ENCODE measurements at places on chromosomes 16 and 17. TPM values are rescaled to one million over a fixed set of nuclear protein-coding genes. Genes with fewer than 3 reads are reported as not detected.

G6PC1 gene
- not detected for total RNA-seq

PTX4 gene
- not detected for total RNA-seq

ACSM2A gene
- not detected for total RNA-seq

CCL14 gene
- total RNA-seq = 8.8 TPM

DNA sequence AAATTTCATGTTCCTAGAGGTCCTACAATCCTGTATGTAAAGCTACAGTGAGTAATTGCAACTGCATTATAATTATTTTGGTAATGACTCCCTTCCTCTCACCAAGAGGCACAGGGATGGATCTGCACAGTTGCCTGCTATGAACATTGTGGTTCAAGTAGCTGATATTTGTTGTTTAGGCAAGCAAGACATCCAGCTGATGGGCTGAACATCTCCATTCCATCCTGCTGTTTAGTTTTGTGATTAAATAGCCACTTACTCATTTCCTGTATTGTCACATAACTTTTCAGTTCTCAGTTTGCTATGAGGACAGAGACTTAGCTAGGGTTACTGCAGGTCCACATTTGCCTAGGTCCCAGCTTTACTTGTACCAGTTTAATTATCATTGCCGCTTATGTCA lies 181.2 kb upstream of the TBX2 start:
- peaks cover 28% of the 10 kb centered on the region for H3K4me1 ChIP-seq
- no peaks in the 10 kb centered on the region for H3K36me3 ChIP-seq
- no peak overlapping the region for H3K4me3 ChIP-seq
- no peaks in the 10 kb centered on the region for H3K27me3 ChIP-seq
- DNase-seq = no peak
- peak overlapping the region; percentile 70 for H3K27ac ChIP-seq

DNA sequence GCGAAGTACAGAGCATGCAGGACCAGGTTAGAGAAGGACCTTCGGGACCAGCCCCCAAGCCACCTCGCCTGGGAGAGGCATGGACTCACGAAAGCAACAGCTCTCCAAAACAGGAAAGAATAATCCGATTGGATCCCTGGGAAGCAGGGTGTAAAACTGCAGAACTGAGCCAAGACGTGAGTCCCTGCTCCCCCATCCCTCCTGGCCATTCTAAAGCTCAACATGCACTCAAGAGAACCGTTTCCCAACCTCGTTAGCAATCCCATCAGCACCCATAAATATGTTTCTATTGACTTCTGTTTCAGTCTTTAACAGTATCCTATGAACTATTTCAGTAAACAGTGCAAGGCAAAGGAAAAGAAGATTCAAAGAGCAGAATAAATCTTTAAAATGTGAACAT lies 167.0 kb downstream of the COPRS start:
- no peak for DNase-seq
- H3K36me3 ChIP-seq = no peaks in the 10 kb centered on the region
- H3K27ac ChIP-seq = peak overlapping the region; percentile 91
- H3K27me3 ChIP-seq = no peaks in the 10 kb centered on the region
- peaks cover 59% of the 10 kb centered on the region for H3K4me1 ChIP-seq
- no peak overlapping the region for H3K4me3 ChIP-seq

DNA sequence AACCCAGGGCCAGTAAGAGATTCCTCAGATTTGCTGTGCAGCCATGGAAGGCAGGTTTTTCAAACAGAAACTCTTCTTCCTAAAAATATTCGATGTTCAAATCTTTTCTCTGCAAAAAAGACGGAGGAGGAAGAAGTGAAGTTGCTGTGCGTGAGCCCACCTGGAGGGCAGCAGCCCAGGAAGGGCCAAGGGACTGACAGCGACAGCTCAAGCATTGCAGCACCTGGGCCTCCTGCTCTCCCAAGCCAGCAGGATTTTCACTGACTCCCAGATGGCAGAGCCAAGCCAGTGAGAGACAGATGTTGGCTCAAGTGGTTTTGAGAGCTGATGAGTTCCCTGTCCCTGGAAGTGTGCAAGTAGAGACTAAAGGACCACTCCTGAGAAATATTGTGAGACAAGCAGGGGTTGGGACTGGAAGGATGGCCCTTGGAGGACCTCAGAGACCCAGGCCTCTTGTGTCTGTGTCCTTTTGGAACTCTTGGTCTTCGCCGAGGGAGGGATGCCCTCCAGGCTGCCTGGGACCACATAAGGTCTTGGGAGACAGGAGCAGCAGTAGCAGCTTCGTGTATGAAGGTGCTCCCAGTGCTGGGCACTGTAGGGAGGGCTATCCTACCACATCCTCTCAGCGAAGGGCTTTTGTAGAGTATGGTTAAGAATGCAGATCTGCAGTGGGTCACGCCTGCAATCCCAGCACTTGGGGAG lies 29.3 kb upstream of the TNFRSF13B start:
- no peak overlapping the region for H3K4me3 ChIP-seq
- peak; percentile 2 for DNase-seq
- H3K4me1 ChIP-seq = peaks cover 8% of the 10 kb centered on the region
- no peak overlapping the region for H3K27ac ChIP-seq
- H3K27me3 ChIP-seq = no peaks in the 10 kb centered on the region

DNA sequence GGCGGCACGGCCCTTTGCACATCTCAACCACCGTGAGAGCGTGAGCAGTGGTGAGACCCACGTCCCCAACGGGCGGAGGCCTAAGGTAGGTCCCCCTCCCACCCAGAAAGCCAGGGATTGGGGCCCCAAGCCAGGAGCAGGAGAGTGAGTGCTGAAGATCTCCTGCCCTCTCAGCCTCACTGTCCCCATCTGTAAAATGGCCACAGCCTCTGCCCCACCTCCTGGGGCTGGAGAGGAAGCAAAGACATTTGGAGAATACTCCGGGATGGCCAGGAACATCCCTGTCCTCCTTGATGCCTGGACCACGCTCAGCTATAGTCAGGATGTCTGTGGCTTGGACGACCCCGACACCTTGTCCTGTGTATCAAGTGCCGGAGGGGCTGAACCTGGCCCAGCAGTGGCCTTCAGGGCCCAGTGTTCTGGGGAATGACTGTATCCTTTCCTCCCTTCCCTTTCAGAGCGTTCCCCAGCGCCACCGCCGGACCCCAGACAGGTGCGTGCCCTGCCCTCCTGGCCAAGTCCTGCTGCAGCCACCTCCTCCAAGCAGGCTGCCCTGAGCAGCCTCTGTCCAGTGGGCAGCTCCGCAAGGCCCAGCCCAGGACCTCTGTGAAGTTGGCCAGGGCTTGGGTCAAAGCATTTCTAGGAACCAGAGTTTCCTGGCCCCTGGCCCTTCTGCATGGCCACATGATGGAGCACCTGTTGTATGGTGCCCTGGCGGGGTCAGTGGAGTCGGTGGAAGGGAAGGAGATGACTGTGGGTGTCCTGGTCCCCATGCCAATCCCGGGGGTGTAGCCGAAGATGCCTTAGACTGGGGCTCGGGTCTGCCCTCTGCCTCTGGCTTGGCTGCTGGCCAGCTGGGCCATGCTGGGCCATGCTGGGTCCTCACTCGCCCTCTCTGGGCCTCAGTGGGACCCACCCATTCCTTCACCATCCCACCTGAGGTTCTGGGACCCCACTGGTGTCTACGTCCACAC lies 38.4 kb downstream of the ADCY7 start:
- no peaks in the 10 kb centered on the region for H3K36me3 ChIP-seq
- H3K4me1 ChIP-seq = peaks cover 5% of the 10 kb centered on the region
- peaks cover 7% of the 10 kb centered on the region for H3K27me3 ChIP-seq
- DNase-seq = no peak

DNA sequence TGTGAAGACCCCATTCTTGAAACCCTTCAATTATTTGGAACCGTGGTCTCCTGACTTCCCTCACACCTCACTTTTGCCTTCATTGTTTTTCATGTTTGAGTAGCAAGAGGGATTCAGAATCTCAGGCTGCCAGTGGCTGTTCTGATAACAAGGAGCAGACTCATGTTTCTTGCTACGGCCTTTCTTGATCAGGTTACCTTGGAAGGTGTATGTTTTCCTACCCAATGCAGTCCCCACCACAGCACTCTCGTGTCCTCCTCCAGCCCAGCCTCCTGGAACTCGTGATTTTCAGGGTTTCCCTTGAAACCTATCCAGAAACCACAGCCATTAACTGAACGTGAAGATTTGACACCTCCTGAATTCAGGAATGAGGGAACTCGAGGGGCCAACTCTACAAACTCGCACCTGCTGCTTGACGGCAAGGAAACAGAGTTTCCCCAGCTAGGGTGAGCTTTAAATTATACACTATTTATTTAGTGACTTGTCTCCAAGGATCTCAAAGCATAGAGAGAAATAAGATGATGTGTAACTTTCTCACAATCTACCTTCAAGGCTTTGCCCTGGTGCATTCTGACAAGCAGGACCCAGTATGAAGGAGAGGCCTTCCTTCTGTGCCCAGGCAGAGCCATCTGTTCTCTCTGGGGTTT lies 1.6 kb downstream of the ZFHX3 start:
- H3K36me3 ChIP-seq = no peaks in the 10 kb centered on the region
- peaks cover 89% of the 10 kb centered on the region for H3K4me1 ChIP-seq
- H3K27ac ChIP-seq = peak overlapping the region; percentile 97
- DNase-seq = no peak

All from left ventricle myocardium inferior (tissue), 1 donor.